ENCODE measurements at places on chromosomes 7 and 10.

DNA sequence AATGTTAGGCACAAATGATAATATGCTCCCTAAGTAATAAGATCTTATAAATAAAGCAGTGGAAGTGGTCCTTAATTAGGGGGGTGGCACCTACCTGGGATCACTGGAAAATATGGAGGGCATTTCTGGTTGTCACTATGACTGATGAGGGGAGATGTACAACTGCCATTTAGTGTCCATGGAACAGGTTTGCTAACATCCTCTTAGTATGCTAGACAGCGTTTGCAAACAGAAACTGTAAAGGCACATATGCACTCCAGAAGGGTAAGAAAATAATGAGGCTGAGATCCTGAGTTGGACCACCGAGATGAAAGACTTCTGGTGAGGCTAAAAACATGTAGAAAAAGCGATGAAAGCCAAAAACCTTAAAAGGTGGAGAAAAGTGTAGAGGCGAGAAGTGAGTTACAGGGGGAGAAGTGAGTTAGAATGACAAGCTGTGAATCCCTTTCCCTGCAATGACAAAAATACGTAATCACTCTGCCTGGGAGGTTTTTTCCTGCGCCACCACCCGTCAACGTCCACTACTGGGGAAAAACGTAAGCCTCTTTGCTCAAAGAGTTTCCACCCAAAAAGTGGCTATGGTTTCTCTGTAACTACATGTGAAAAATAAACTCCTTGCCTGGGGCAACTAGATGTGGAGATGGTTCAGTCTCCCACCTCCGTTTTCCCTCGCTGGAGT is 767 bp downstream of the KRIT1 start:
- DNase-seq, result no peak

DNA sequence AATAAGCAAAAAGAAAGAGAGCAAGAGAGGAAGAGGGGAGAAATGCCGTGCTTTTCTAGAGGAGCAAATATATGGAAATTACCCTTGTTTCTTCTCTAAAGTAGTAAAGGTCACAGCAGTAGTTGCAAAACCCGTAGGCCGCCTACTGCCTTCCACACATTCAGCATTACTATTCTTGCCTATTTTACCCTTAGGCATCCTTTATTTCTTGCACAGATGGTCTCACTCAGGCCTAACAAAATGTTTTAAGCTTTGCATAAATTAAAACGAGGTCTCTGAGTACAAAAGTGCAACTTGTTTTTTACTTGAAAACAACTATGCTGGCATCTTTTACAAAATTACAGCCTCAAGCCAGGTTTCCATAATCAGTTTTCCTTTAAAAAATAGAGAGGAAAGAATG is 644.6 kb downstream of the AUTS2 start:
- DNase-seq, result no peak

- DNase-seq, result no peak
Measured at GRCh38 chr7:104271948-104272347, 56.5 kb upstream of the LHFPL3 start.

GRCh38 chr7:107982918-107983389 is 20.0 kb downstream of the LAMB1 start:
- DNase-seq, result no peak

- DNase-seq, result no peak
Measured at GRCh38 chr10:103316087-103316486, 34.9 kb downstream of the PCGF6 start.

GRCh38 chr10:65845916-65846315 is 1079.9 kb upstream of the LRRTM3 start:
- DNase-seq, result no peak

DNA sequence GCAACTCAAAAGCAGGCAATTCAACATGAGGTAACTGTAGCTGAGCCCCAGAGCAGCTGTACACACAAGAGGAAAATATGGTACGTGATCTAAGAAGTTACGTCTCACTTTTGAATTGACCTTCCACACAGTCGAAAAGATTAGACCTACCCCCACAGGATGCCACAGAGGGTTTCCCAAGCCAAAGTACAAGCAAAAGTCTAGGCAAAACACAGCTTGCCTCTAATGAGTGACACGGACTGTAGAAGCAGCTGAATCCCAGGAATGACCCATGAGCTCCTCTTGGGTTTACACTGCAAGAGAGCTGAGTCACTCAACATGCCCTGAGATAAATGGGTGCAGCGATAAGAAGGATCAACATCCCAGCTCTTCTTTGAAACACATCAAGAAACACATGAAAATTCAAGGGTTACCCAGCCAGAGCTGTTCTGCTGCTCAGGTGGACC is 9.8 kb downstream of the CREB3L2 start:
- no peak for DNase-seq

DNA sequence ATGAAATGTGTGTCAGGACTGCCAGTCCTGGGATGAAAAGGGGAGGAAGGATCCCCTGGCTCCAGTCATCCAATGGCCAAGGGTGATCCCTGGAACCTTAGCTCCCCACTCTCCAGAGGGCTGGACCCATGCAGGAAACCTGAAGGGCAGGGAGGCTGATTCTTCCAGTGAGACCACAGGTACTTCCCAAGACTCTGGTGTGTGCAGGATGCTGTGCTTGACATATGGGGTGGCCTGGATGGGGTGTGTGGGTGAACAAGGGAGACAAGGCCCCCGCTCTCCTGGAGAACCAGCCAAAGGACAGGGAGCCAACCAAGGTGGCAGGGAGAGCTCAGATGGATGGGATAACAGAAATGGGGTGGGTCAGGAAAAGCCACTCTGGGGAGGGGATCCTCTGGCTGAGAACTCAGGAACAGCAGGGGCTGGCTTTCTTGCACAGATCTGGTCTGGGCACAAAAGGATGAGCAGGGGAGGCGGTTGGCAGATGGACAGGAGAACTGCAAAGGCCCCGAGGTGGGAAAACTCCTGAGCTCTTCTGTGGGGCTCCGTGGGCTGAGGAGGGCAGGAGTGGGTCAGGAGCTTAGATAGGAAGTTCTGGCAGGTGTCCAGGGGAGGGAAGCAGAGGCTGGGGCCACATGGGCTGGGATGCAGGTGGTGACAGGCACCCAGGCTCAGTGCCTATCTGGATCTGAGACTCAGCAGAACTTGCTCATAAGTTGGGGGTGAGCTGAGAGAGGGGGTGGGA is 100.6 kb downstream of the ARHGAP22 start:
- no peak for DNase-seq
